Activated CD4-positive, alpha-beta T cell treated with anti-CD3 and anti-CD28 coated beads, Interleukin-2, amount 10 ng/mL, durations not matched to agents 24 days and 14 days (primary cell): ENCODE measurements at places on chromosomes 3 and 15. TPM values are rescaled to one million over a fixed set of nuclear protein-coding genes. Genes with fewer than 3 reads are reported as not detected.

- no peak for DNase-seq
- H3K4me3 ChIP-seq, result no peak overlapping the region
- H3K27me3 ChIP-seq, result no peaks in the 10 kb centered on the region
- H3K4me1 ChIP-seq, result peaks cover 4% of the 10 kb centered on the region
- peaks cover 37% of the 10 kb centered on the region for H3K36me3 ChIP-seq
Measured at GRCh38 chr15:41024885-41025284, 71.6 kb downstream of the CHAC1 start.

GRCh38 chr3:165444745-165445144 is 248.6 kb upstream of the SLITRK3 start:
- no peaks in the 10 kb centered on the region for H3K36me3 ChIP-seq
- no peaks in the 10 kb centered on the region for H3K4me1 ChIP-seq
- H3K27me3 ChIP-seq, result no peaks in the 10 kb centered on the region
- no peak for DNase-seq

GRCh38 chr3:123256256-123256655 is 54.5 kb downstream of the SEC22A start:
- peaks cover 1% of the 10 kb centered on the region for H3K4me1 ChIP-seq
- no peaks in the 10 kb centered on the region for H3K27me3 ChIP-seq
- peaks cover 6% of the 10 kb centered on the region for H3K36me3 ChIP-seq
- H3K27ac ChIP-seq, result no peak overlapping the region

DNA sequence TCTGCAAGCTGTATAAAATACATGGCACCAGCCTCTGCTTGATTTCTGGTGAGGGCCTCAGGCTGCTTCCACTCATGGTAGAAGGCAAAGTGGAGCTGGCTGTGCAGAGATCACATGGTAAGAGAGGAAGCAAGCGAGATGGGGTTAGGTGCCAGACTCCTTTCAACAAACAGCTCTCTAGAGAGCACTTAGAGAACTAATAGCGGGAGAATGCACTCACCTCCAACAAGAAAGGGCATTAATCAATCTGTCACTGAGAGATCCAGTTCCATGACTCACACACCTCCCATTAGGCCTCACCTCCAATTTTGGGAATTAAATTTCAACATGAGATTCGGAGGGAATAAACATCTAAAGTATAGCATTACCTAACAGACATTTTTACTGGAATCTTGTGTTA is 644.1 kb upstream of the ARRDC4 start:
- H3K36me3 ChIP-seq, result no peaks in the 10 kb centered on the region
- H3K4me1 ChIP-seq, result no peaks in the 10 kb centered on the region
- DNase-seq, result no peak

- no peaks in the 10 kb centered on the region for H3K36me3 ChIP-seq
- no peak for DNase-seq
- no peak overlapping the region for H3K4me3 ChIP-seq
- H3K27ac ChIP-seq, result no peak overlapping the region
- peaks cover 2% of the 10 kb centered on the region for H3K4me1 ChIP-seq
Measured at GRCh38 chr15:92392462-92392861, 1.2 kb upstream of the ST8SIA2 start.

DNA sequence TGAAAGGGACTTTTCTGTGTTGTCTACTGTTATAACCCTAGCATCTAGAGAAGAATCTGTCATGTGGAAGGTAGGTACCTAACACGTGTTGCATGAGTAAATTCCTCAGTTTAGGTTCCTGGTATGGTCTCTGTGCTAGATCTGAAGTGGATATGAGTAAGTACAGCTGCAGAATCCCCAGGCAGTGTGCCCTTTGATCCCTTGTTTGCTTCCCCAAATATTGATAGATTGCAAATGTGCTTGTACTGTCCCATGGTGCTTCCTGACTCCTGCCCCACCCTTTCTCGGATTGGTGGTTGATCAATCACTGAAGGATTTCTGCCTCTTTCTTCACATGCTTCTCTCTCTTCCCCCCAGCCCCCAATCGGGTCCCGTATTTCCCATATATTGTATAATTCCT is 450.4 kb downstream of the UNC13C start:
- DNase-seq, result no peak
- no peak overlapping the region for H3K27ac ChIP-seq
- H3K4me1 ChIP-seq, result no peaks in the 10 kb centered on the region
- no peaks in the 10 kb centered on the region for H3K36me3 ChIP-seq
- H3K4me3 ChIP-seq, result no peak overlapping the region

DNA sequence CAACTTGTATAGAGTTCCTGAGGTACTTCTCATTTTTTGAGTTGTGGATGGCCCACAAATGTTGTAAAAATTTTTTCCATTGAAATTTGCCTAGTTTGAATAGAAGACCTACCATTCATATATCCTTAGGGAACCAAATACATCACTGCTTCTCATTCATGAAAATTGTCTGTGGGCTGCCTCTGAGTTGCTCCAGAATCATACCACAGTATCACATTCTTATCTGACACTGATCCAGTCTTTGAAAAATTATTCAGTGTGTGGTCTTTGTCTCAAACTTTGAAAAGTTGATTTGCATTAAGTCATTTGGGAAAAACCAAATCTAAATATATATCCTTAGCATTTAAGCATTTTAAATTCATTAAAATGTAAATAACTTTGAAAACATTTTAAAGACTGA is 321.1 kb downstream of the LSAMP start:
- DNase-seq, result no peak
- no peaks in the 10 kb centered on the region for H3K36me3 ChIP-seq
- H3K4me1 ChIP-seq, result no peaks in the 10 kb centered on the region
- no peak overlapping the region for H3K27ac ChIP-seq

- DNase-seq, result no peak
- no peak overlapping the region for H3K27ac ChIP-seq
- no peak overlapping the region for H3K4me3 ChIP-seq
- H3K4me1 ChIP-seq, result peaks cover 3% of the 10 kb centered on the region
- peaks cover 77% of the 10 kb centered on the region for H3K36me3 ChIP-seq
Measured at GRCh38 chr3:37037352-37037751, 44.0 kb downstream of the MLH1 start.

DNA sequence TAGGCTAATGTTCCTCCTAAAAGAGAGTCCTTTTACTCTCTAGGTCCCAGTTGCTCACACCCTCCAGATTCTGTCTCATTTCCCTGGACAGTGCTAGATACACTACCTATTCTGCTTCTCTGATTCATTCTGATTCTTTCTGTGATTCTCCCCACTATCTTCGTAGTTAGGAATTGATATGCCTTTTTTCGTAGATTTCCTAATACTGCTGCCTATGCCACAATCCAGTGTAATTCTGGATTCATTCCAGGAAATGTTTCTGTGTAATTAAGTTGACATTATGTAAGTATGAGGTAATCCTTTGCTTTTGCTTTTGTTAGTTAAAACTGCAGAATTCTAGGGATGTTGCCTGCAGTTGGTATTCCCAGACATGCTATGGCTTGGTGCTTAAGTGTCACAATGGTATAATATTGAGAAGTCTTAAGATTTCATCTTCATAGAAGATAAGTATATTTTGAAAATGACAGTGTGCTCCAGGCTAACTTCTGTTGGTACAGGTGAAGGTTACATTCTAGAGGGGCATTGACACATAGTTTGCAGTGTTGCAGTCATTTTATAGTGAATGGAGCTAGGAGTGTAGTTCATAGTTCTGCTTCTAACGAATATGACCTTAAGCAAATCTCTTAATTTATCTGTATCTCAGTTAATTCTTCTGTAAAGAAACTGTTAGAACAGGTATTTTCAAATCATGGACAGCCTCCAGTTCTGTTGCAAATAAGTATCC is 54.3 kb downstream of the RIOX2 start:
- no peak overlapping the region for H3K27ac ChIP-seq
- H3K27me3 ChIP-seq, result no peaks in the 10 kb centered on the region
- DNase-seq, result no peak
- H3K4me1 ChIP-seq, result peaks cover 3% of the 10 kb centered on the region

- peaks cover 1% of the 10 kb centered on the region for H3K4me1 ChIP-seq
- H3K36me3 ChIP-seq, result peaks cover 3% of the 10 kb centered on the region
- no peak overlapping the region for H3K27ac ChIP-seq
- no peak for DNase-seq
Measured at GRCh38 chr3:53083949-53084309, 38.1 kb upstream of the SFMBT1 start.

GRCh38 chr3:61628636-61629035 is 67.3 kb downstream of the PTPRG start:
- no peak overlapping the region for H3K27ac ChIP-seq
- no peak overlapping the region for H3K4me3 ChIP-seq
- no peaks in the 10 kb centered on the region for H3K36me3 ChIP-seq
- H3K27me3 ChIP-seq, result no peaks in the 10 kb centered on the region

- no peaks in the 10 kb centered on the region for H3K4me1 ChIP-seq
- no peaks in the 10 kb centered on the region for H3K36me3 ChIP-seq
- H3K27ac ChIP-seq, result no peak overlapping the region
- DNase-seq, result no peak
- H3K4me3 ChIP-seq, result no peak overlapping the region
Measured at GRCh38 chr3:157692468-157692867, 189.3 kb upstream of the VEPH1 start.

HDC gene
- 2.7 and 3.1 TPM in 2 replicates for total RNA-seq

DNA sequence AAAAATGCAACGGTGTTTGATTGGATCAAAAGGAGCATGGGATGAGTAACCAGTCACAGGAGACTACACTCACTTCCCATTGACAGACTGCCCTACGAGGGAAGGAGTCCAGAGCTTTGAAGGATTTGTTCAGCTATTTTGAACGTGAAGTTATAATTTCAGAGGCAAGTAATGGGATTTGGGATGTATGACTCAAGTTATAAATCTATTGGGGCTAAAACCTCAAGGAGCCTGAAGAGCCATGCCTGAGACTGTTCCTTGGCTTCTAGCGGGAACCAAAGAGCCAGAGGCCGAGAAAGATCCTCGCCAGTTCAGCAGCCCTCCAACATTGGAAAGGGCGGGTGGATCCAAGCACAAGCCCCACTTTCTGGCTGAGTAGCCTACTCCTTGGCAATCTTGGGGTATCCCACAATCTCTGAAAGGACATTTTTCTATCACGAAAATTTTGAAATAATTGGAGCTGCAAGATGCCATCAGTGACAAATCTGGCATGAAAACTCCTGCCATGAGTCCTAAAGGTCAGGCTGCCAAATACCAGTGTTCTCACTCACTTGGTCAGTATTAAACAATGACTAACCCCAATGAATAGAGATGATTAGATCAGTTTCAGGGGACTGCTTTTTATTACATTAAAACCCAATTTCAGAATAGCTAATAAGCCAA is 48.6 kb upstream of the SLCO2A1 start:
- H3K4me3 ChIP-seq, result no peak overlapping the region
- no peaks in the 10 kb centered on the region for H3K4me1 ChIP-seq
- no peak for DNase-seq
- no peaks in the 10 kb centered on the region for H3K36me3 ChIP-seq
- H3K27me3 ChIP-seq, result no peaks in the 10 kb centered on the region
